T-cell (primary cell): ENCODE measurements at places on chromosomes 6 and 20. TPM values are rescaled to one million over a fixed set of nuclear protein-coding genes. Genes with fewer than 3 reads are reported as not detected.

DNA sequence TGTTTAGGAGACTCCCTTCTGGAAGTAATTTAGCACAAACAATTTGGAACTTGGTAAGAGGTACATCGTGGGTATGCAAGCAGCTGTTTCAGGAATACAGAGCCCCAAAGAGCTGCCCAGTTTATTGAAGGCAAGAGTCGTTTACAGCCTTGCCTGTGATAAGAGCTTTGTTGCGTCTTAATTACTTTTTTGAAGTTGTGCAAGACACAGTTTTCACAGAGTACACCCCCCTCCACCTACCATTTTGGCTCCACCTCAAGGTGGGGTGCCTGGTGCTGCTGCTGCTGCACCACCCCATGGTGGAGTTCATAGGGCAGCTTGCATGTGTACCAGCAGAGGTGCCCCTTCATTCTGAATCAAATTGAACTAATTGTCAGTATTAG, 296.1 kb downstream of the ZFAND3 start:
- no peak for DNase-seq
- no peaks in the 10 kb centered on the region for H3K27me3 ChIP-seq
- no peak overlapping the region for H3K27ac ChIP-seq
- H3K4me1 ChIP-seq, result no peaks in the 10 kb centered on the region
- H3K36me3 ChIP-seq, result no peaks in the 10 kb centered on the region

DNA sequence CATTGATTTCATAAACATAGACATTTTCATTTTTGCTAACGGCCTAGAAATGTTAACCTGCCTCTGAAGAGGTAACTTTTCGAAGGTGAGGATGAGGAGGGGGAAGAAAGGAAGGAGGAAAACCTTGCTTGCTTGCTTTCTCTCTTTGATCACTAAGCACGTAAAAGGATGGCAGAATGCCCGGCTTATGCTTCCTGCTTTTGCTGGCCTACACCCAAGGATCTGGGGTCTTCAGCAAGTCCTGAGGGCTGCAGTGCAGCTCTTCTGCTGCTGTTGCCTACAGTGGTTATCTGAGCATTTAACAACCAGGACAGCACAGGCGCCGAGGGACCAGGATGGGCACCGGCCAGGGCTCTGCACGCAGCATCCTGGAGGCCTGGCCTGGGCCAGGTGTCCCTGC, 150.8 kb upstream of the TAB2 start:
- no peak overlapping the region for H3K4me3 ChIP-seq
- no peaks in the 10 kb centered on the region for H3K36me3 ChIP-seq
- no peak for DNase-seq
- peak overlapping the region; percentile 9 for H3K27ac ChIP-seq
- no peaks in the 10 kb centered on the region for H3K27me3 ChIP-seq
- H3K4me1 ChIP-seq, result peaks cover 7% of the 10 kb centered on the region

The SLC17A2 gene
- total RNA-seq, result not detected

The NKAPL gene
- total RNA-seq, result not detected

DNA sequence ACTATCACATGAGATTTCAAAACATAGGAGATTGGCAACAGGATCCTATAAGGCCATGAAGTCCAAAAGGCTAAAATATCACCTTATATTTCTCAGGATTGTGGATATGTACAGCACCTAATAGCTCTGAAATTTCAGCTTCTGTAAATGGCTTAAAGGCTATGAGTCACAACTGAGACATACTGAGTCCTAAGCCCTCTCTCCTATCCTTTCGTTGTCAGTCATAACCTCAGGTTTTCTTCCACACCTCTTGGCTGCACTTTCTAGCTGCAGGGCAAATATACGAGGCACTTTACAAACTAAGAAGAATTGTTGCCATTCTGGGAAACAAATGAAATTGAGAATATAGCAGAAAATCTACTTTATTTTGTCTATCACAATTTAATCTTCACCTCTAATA, 969.9 kb upstream of the EPHA7 start:
- no peaks in the 10 kb centered on the region for H3K27me3 ChIP-seq
- H3K4me3 ChIP-seq, result no peak overlapping the region
- no peak overlapping the region for H3K27ac ChIP-seq
- no peaks in the 10 kb centered on the region for H3K4me1 ChIP-seq
- no peaks in the 10 kb centered on the region for H3K36me3 ChIP-seq

The OR2B6 gene
- total RNA-seq, result not detected
